Brain pericyte (primary cell): ENCODE measurements at places on chromosomes 2 and 18.

GRCh38 chr2:76027761-76028160, 317.0 kb upstream of the GCFC2 start:
- DNase-seq = no peak

GRCh38 chr2:32009516-32010256, 1.1 kb downstream of the MEMO1 start:
- no peak for DNase-seq

- DNase-seq = no peak
These were observed 787 bp upstream of the TBR1 start for GRCh38 chr2:161415034-161415986.

- no peak for DNase-seq
These were observed 2.7 kb upstream of the SLC23A3 start for GRCh38 chr2:219172231-219173154.

DNA sequence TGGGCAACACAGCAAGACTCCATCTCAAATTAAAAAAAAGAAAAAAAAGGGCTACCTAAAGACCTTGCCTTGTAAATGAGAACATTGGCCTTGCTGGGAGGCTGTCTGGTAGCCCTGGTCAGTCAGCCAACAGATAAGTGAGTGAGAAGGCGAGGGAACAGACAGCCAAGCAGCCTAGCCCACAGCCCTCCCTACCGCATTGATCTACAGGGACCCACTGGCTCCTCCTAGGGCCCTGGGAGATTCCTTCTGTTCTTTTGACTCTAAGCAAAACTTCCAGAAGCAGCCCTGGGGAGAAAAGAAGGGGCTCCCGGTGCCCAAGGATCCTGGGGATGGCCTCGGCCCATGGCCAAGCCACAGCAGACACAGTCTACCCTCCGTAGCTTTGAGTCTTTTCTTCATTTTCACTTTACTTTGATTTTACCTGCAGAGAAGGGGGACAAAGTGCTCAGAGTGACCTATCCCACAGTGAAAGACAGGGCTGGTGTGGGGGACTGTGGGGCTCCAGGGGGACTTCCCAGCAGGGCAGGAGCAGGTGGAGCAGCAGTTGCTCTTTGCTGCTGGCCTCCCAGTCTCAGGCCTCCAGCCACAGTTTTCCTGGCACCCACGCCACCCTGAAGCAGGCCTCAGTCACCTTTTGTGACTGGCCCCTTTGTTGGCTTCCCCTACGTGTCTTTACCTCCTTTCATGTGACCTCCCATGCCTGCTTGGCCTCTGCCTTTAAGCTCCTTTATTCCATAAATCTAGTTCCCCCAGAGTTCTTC, 5.1 kb downstream of the CEP68 start:
- DNase-seq = no peak

DNA sequence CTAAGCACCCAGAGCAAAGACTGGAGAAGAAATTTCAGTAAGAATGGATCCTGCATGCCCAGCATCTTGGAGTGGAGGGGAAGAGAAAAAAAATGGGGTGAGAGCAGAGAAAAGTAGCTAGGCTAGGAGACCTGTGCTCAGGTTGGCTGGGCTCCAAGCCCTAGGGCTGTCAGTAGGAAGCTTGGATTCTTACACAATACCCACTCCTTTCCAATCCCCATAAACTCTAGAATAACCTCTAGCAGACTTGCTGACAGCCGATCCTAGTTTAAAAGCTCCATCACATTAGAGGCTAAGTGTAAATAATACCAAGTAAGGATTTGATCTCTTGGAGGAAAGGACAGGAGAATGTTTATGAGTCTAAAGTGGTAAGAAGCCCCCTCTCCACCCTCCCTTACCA, 46.2 kb upstream of the NABP1 start:
- DNase-seq = no peak

DNA sequence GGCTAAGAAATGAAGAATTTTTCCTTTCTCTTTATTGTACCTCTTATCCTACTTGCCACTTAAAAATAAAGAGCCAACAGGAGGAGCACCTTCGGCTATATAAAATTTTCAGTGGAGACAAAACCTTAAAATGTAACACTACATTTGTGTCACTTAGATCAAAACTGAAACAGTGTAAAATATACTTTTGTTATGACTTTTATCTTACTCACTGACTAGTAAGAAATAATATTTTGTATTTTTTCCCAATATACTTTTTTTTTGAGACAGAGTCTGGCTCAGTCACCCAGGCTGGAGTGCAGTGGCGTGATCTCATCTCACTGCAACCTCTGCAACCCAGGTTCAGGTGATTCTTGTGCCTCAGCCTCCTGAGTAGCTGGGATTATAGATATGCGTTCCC, 28.3 kb downstream of the KCNJ13 start:
- DNase-seq = no peak

DNA sequence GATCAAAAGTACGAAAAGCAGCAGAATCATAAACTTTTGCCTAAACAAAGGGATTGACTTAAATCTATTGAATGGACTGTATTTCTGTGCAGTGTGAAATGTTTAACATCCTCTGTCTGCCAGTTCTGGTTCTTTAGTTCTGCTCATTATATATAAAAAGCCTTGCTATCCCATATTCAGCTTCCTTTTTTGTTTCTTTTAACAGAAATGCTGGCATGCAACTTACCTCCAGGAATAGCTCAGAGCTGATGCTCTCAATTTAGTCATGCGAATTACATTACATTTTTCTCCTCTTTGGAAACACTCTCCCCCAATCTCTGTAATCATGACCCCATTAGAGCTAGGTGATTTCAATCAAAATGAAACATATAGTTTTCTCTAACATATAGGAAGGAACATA, 73.6 kb downstream of the SPHKAP start:
- DNase-seq = no peak

- no peak for DNase-seq
These were observed 2.1 kb downstream of the ST8SIA5 start for GRCh38 chr18:46754661-46755292.

- DNase-seq = no peak
These were observed 8.0 kb upstream of the CDK15 start for GRCh38 chr2:201798252-201798913.

DNA sequence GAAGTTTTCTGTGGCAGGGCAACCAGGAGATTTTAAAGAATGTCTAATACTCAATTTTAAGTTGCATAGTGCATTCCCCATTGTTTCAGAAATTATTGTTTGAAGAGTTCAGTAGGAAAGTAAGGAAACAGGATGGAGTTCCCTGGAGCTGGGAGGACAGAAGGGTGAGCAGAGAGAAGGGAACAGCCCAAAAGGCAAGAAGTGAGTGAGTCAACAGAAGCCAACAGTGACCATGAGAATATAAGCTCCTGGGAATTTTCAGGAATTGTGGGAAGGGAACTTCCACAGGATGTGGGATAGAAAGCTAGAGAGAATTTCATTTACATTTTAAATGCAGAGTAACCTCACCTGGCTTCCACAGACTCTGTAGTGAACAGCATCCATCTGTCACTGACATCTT, 268.1 kb upstream of the ATP5MC3 start:
- DNase-seq = no peak

DNA sequence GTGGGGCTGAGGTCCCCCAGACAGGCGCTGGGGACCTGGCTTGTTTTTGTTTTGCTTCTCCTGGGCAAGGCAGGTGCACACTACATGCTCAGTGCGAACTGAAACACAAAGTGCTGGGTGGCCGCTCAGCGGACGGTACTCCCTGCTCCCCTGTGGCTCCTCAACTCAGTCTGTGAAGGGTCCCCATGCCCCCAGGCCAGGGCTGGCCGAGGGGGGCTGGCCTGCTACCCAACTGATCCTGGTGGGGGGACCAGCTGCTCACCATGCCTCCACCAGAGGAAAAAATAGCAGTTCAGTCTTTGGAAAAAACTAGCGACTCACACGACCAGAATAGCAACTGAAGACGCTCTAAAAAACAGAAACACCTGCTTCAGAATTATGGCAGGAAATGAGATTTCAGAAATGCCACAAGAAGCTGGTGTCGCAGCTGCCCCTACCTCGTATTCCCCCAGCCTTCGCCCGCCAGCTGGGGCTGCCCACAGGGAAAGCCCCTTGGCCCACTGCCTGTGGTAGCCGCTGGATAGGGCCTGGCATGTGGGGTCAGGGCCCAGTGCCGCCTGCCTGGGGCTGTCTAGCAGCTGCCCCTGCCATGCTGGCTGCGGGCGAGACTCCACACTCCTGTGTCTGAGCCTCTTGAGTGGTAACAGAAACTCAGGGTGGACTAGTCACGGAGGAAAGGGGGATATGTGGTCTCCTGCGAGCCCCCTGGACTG, 43.7 kb downstream of the MEX3C start:
- DNase-seq = no peak

- no peak for DNase-seq
These were observed 14.1 kb upstream of the CASP8 start for GRCh38 chr2:201246280-201246679.

GRCh38 chr2:20391951-20392699, 41.5 kb upstream of the PUM2 start:
- no peak for DNase-seq

DNA sequence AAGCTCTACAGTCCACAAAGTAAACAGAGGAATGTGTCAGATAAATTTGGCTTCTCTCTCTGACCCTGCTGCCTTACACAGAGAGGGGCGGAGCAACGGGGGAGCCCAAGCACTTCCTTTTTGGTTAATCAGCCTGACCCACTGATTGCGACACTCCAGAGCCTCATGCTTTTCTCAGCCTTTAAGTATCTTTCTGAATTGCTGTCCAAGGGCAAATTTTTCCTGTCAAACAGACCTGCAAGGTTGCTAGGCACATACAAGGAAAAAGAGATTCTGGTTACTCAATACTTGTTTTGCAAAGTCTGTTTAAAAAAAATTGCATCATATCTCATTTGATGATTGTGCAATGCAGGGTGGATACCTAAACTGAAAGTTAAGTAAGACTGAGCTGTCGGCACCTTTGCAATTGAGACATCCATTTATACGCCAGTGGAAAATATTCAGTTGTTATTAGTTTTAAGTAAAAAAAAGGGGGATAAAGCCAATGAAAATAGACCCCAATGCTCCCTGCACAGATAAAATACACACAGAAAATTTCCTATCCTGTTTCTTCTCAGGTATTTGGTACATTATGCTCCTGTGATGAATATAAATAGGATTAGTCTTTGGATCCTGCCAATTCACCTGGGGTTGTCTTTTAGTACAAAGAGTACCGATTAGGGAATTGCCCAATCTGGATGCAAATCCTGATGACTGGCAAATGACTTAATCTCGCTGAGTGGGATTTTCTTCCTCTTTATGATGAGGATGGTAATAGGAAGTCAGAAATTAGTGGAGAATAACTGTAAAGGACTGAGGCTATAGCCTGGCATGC, 260.2 kb upstream of the TRIB2 start:
- DNase-seq = no peak

GRCh38 chr2:218984239-218985020, 554 bp downstream of the FEV start:
- no peak for DNase-seq

- no peak for DNase-seq
These were observed 20.0 kb downstream of the DUSP11 start for GRCh38 chr2:73759904-73760303.

GRCh38 chr18:27666016-27666415, 480.9 kb upstream of the CHST9 start:
- DNase-seq = no peak

DNA sequence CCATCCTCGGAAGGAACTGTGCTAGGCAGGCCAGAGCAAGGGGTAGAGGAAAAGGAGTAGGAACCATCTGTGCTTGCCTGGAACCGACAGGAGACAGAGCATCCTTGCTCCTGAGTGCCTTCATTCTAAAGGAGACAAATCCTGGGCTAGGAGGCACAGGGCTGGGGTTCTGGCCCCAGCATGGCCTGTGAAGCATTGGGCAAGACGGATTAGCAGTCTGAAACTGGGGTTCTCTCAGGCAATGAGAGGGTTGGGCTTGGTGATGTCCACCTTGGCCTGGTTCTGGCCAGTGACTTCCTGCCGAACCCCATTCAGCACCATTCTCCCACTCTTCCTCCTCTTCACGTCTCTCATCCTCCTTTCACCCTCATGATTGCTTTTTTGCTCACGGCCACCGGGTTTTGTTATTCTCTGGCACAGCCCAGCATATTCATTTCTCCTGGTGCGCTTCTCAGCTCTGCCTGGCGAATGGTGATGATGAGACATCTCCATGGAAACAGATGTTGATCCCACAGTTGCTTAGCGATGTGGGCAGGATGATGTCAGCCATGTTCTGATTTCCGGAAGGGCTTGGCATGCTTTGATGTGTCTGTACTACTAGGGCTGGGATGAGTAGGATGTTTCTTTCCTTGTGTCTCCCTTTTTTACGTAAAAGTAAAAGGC, 127.7 kb downstream of the CAPN13 start:
- DNase-seq = no peak
